ENCODE measurements at places on chromosomes 2 and 18.

- DNase-seq: no peak
These were observed 49.1 kb downstream of the CCDC195 start for GRCh38 chr2:224666951-224667553.

DNA sequence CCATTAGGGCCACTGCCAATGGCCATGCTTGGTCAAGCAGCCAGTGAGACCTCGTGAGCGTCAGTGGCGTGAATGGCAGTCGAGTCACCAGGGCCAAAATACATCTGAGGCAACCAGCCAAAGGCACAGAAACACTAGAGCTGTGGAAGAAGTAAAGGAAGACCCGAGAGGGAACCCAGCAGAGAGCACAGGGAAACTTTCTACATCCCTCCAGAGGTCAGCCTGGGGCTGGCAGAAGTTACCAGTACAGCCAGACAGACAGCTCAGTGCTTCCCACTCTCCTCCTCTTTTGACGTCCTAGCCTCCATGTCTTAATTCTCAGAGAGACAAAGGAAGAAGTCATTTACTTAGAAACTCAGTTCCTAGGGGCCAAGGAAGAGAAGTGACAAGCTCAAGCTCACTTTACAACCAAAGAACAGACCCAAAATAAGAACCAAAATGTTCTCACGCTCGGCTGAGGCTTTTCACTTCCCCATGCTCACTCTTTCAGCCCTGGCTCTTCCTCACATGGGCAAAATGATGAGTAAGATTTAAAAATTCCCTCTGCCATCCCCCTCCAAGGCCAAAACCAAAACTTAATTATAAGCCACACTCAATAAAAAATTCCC is 8.7 kb downstream of the CYRIA start:
- no peak for DNase-seq

- no peak for DNase-seq
These were observed 6.5 kb upstream of the IL1RN start for GRCh38 chr2:113120861-113121260.

- no peak for DNase-seq
These were observed 1638.9 kb downstream of the LRP1B start for GRCh38 chr2:140491876-140492275.

DNA sequence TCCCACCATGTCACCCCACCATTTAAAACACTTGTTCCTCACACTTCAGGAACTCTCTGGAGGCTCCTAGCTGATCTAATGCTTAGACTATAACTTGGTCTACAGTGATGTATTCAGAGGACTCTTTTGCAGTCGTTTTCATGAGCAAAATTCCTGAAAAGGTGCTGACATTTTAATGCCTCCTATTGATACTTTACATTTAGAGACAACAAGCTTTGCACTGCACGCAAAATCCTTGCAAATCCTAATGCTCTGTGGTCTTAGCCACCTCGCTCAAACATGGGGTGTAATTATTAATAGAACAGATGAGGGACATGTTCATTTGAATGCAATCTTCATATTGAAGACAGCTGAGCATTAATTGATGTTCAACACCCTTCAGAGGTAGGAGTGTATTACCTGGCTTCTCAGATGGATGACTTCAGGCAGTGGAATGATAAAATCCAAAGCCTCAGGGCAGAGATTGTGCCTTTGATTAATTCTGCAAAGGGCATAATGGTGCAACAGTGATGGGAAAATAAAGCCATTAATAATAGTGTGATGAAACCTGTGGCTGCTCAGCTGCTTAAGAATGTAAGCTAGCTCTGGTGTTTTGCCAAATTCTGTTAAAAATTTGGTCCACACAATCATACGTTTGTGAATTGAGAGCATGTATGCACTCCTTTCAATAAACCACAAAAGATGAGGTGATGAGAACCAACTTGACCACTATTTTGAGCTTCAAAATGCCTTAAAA is 5.4 kb downstream of the CTAGE1 start:
- DNase-seq: no peak

DNA sequence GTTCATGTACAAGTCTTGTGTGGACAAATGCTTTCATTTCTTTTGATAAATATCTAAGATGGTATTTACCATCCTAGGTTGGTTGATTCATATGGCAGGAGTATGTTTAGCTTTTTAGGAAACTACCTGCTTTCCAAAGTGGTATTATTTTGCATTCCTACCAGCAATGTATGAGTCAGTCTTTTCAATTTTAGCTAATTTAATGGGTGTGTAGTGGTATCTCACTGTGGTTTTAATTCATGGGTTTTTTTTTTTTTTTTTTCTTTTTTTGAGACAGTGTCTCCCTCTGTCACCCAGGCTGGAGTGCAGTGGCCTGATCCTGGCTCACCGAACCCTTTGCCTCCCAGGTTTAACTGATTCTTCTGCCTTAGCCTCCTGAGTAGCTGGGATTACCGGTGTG is 4.2 kb downstream of the ZNF512 start:
- no peak for DNase-seq

DNA sequence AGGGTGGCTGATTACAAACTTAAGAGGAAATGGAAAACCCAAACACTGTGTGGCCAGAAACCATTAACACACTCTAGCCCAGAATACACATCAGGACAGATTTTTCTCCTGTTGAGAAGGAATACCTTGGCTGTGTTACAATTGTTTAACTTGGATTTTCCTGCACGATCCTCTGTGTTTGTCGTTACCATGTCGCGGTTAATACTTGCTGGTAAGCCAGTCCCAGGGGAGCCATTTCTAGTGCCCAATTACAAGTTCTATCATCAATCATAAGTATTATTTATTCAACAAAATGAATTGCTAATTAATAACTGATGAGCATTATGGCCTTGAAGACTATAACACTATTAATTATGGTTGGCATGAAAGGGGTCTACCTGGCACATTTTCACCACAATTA is 146.8 kb downstream of the LNPK start:
- DNase-seq: no peak
